ENCODE measurements at places on chromosomes 11 and 22.
A peak's percentile ranks its signal among the peaks of the same experiment; 100 is the strongest.

- DNase-seq: no peak
Observed at GRCh38 chr22:42470366-42471082, 38.3 kb upstream of the NFAM1 start.

GRCh38 chr11:3949125-3949524 is 93.7 kb downstream of the STIM1 start:
- no peak for DNase-seq

DNA sequence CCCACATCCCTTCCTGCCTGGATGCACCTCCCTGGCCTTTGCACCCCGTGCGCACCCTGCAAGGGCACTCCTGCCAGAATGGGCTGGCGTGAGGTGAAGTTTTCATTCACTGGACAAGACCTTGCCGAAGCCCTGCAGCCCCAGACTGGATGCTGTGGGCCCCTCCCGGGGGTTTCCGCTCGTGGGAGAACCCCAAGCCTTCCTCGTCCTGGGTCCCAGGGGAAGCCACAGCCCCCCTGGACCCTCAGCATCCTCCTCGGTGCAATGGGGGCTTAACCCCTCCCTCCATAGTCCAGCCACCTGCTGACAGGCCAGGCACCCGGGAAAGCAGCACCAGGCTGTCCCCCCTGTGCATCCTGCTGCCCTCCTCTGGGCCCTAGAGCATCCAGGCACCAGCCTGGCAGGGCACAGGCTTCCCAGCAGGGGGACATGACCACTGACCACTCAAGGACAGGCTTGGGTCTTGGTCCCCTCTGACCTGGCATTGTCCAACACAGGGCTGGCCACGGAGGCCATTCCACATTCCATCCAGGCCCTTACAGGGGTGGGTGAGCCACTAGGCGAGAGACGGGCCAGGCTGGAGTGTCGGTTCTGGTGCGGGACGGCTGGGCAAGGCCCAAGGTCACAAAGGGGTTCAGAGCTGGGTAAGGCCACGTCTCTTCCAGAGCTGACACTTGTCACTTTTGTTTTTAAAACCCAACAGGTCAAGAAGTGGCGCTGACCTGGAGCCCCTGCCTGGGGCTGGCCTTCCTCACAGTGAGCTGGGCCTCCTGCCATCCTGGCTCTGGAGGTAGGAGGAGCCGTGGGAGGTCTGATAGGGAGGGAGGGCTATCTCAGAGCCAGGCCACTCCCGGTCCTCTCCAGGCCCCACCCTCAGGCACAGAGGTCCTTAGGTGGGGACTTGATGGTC is 41.5 kb upstream of the PPARA start:
- DNase-seq: no peak

DNA sequence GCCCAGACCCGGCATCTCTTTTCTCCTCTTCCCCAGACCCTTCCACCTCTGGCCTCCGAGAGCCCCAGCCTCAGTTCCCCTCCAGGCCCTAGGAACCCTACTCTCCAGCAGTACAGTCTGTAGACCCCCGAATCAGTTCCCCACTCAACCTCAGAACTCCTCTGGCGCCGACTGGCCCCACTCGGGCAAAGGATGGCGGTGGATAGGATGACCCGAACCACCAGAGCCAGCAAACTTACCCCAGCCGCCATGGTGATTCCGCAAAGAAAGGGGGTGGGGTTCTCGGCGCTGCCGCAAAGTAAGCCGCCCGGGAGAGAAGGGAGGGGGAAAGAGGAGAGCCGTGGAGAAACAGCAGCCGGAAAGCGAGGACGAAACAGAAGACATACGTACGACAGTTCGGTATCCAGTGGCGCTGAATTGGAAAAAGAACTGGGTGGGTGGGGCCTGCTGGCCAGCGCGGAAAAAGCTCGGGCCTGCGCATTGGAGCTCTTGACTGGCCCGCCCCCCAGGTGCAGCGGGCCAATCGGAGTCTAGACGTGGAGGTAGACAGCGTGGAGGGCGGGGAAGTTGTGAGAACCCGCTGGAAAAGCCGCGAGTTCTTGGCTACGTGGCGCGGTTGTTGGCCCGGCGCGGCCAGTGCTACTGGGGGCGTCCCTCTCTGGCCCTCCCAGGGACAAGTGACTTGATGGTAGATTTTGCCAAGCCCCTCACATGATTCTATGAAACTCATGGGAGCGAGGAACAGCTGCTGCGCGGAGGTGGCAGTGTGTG is at the start of gene EEF1G:
Gene EEF1G (minus strand): TSS at position 300 of the 771 bp plus-strand sequence. CDS start 49 bp downstream, at position 251.
- peak; percentile 94 for DNase-seq

GRCh38 chr11:96658436-96658835 is 268.6 kb downstream of the JRKL start:
- no peak for DNase-seq

DNA sequence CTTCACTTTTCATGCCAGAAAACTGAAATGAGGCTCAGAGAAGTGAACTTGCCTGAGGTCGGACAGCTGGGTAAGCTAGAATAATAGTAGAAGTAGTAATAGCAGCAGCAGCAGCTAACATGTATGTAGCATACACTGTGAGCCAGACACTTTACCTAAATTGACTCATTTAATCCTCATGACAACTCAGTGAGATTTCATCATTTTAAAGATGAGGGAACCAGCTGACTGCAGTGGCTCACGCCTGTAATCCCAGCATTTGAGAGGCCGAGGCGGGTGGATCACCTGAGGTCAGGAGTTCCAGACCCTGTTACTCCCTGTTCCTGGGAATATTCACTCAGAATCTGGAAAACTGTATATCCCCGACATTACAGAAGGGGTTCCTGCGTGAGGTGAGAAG is 154.5 kb downstream of the DBX1 start:
- DNase-seq: no peak

DNA sequence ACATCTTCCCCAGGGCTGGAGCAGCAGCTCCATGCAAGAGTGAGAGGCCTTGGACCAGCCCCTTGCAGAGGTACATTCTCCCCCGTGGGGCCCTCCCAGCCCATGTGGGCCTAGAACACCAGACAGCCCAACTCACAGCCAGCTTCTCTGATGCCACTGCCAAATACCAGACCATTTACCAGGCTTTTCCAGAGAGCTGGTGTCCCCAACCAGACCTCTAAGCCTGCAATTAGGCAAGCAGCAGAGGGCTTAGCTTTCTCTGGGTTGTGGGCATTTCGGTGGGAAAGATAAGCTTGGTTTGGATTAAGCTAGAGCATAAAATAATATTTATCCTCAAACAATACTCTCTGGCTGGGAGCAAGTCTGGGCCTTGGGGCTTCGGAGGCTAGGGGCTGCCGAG is 75.6 kb downstream of the TP53I11 start:
- no peak for DNase-seq

DNA sequence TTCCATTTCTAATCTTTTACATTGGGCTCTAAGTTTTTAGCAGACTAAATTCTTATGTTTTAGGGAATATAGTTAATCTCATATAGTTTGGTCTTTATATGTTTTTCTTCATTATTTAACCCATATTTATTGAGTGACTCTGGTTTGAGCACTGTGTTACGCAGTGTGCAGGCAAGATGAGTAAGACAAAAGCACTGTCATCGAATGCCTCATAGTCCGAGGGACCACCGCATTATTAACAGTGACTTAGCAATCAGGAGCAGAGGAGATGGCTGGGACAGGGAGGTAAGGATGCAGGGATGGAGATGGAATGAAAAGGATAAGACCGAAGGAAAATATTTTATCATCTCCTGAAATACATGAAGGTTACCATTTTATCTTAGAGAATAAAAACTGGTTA is 65.2 kb upstream of the CTSC start:
- no peak for DNase-seq

- no peak for DNase-seq
Observed at GRCh38 chr11:73387594-73388264, 11.5 kb downstream of the RELT start.

DNA sequence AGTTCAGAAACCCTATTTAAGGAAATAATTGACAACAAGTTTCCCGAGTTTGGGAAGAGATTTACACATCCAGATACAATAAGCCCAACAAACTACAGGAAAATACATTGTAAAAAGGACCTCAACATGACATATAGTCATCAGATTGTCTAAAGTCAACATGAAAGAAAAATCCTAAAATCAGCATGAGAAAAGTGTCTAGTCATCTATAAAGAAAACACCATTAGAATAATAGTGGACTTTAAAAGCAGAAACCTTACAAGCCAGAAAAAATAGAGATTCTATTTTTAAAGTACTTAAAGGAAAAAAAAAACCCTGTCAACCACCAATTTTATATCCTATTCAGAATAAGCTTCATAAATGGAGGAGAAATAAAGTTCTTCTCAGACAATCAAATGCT is 1.4 kb upstream of the OR5B2 start:
- no peak for DNase-seq

DNA sequence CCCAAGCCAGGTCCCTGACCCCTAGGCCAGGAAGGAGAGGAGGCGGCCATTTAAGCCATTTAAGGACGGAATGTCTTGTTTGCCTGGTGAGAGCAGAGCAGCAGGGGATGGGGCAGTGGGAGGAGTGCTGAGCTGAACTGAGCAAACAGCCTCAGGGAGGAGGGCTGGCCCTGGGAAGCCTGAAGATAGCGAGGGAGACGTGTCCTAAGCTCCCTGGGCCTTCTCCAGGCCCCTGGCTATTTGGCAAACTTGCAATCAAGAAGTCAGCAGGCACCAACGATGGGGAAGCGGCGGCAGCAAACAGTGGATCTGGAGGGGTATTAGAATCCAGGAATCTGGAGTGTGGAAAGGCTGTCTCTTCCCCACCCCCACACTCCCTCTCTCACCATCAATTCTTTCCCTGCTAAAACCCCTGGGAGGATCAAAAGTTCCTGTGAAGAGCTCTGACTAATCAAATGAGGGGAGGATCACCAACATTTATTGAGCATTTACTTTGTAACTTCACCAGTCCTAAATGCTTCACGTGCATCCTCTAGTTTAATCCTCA is 8.8 kb downstream of the BCL9L start:
- DNase-seq: no peak

- no peak for DNase-seq
Observed at GRCh38 chr22:29096736-29097669, 24.2 kb downstream of the KREMEN1 start.

DNA sequence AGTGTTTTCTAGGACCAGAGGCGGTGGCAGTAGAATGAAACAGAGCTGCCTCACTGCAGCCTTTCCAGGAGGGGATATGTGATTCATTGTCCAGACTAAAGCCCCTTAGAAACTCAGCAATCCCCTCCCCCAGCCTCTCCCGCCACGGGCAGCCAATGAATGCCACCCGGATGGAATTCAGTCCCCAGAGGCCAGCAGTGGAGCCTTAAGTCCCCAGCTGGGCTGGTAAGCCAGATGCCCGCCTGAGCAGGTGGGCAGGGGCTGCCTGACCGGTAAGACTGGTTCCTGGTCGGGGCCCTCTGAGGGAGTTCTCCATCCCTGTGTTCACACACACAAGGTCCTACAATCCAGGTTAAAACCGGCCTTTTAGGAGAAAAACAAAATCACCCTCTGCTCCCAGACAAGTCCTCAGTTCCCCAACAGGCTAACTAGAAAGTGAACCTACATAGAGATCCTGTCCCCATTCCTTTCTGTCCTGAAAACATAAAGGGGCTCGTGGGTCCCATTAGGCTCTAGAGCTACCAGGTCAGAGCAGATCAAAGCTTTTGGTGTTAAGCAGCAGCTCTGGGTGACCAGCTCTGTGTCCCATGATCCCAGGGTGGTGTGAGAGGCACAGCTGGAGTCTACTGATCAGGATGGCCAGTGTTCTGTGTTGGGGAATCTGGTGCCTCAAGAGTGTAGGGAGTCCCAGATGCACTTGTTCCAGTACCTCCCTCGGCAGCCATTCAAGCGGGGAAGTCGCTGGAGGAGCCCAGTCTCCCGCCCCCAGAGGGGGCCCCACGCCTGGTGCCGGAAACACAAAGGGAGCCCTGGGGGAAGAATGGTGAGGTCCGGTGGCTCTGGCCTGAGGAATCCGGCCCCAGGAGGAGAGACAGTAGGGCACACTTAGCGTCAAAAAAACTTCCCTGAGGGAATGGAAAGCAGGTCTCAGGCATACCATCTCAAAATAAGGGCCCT is 2.6 kb downstream of the PATZ1 start:
- DNase-seq: no peak

DNA sequence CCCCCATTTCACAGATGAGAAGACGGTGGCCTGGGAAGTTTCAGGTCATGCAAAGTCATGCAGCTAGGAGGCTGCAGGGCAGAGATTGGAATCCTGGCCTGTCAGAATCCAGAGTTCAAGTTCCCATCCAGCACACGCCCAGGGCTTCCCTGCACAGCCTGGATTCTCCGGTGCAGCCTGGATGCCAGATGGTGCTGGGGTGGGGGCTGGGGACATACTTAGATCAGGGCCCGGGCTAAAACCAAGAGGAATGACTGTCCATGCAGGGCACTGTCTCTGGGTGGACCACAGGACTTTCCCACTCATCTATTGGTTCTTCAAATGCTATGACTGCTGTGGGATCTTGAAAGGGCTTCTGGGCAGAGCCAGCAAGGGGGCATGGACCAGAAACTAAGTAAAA is 24.6 kb downstream of the LMO1 start:
- no peak for DNase-seq

DNA sequence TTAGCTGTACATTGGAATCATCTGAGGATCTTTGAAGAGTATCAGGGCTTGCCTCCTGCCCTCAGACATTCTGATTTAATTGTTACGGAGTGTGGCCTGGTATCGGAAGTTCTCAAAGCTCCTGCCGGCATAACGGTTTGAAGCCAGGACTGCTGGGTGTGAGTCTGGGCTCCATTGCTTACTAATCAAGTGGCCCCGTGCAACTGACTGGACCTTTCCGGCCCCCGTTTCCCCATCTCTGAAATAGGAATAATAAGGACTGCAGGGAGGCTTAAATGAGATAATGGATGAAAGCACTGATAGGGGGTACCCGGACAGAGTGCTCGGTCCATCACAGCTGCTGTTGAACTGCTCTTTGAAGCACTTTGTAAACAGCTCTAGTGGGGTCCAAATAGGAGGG is 1.7 kb downstream of the PLEKHB1 start:
- DNase-seq: no peak

DNA sequence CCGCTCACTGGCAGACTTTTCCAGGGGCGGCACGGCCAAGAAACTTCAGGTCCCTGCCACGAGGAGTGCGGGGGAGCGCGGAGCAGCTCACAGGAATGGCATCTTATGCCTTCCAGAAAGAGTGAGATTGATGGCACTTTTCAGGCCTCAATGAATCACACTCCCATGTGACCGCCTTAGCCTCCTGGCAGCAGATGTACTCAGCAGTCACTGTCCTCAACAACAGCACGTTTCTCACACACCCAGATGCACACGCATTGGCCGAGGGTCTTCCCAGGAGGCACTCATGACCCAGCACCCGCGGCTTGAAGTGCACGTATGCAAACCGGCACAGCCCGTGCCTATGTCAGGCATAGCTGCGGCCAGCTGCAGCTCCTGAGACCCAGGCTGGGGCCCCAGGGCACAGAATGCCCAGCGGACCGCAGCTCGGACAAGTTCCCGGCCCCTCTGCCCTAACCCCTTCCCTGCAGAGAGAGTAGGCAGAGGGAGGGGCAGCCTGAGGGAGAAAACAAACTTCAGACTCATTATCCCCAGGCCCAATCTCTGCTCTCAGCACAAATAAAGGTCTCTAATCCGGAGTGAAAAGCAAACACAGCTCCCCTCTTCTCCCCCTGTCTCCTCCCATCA is 48.3 kb downstream of the RPUSD4 start:
- DNase-seq: no peak

GRCh38 chr11:57340039-57340615 is 2.0 kb downstream of the P2RX3 start:
- DNase-seq: no peak
